ENCODE measurements at places on chromosomes 4 and X. TPM values are rescaled to one million over a fixed set of nuclear protein-coding genes. Genes with fewer than 3 reads are reported as not detected.

DNA sequence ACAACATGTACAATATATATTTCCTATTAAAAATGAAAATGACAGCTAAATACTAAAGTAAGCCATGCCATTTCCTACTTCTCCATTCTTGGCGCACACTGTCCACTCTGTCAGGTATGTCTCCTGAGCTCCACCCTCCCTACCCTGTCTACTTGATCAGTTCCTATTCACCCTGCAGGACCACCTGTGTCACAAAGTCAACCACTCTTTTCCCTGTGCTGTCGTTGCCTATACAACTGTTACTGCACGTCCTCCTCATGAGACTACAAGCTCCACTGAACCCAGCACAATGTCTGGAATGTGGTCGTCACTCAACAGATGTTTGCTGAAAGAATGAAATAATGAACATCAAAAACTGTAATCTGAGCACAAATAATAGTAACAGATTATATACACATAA is 54.9 kb downstream of the SLC9A7 start:
- no peaks in the 10 kb centered on the region for H3K4me1 ChIP-seq
- H3K36me3 ChIP-seq: no peaks in the 10 kb centered on the region
- no peak for DNase-seq
- H3K27ac ChIP-seq: no peak overlapping the region

DNA sequence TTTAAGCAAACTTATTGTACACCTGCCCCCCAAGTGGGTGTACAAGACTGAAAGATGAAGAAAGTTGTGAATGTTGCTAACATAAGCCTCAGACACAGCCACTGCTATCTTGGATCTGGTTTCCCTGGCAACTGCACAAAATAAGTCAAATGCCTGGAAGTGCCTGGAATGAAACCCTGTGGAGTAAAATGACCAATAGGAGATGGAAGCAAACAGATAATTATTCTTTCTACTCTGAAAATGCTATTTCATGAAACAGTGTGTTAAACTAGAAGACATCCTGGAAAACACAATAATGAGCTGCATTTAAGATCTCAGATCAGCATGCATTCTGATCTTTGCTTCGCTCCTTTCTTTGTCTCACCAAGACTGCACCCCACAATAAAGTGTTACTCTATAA is 1016.0 kb downstream of the ARAP2 start:
- H3K4me3 ChIP-seq: no peak overlapping the region
- H3K36me3 ChIP-seq: no peaks in the 10 kb centered on the region
- no peaks in the 10 kb centered on the region for H3K27me3 ChIP-seq
- no peak overlapping the region for H3K27ac ChIP-seq
- no peaks in the 10 kb centered on the region for H3K4me1 ChIP-seq

DNA sequence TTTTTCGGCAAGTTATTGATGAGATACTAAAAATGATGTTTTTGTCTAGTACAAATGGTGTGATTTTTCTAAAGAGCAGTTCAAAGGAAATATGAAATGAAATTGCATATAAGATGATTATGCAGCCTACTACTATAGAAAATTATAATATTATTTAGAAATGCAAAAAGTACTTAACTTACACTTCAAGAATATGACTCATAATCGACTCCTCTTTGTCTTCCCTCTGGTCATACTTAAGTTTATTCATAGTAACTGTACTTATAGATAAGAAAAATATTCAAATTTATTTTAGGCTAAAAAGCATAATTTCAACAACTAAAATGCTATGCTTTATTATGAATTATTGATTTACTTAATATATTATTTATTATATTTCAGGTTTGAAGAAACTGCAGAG is 33.2 kb downstream of the CEP44 start:
- peaks cover 7% of the 10 kb centered on the region for H3K36me3 ChIP-seq
- H3K27me3 ChIP-seq: no peaks in the 10 kb centered on the region
- no peak for DNase-seq

- no peak for DNase-seq
- H3K27ac ChIP-seq: no peak overlapping the region
- H3K27me3 ChIP-seq: no peaks in the 10 kb centered on the region
- H3K36me3 ChIP-seq: no peaks in the 10 kb centered on the region
- H3K4me3 ChIP-seq: no peak overlapping the region
Observed at GRCh38 chr4:151561551-151562256, 152.7 kb downstream of the FHIP1A start.

DNA sequence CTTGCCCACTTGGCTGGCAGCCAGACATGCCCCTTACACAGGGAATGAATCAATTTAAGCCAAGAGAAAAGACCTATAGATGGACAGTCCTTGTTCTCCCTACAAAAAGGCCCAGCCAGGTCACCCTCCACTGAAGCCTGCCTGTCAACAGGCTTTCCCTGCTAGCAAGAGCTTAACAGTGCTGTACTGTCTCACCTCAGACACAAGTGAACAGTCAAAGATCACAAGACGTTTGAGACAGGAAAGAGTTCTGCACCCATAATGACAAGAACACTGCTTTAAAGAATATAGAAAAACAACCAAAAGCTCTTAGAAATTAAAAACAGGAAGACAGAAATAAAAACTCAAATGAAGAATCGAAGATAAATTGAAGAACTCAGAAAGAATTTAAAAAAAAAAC is 4.6 kb downstream of the RNF175 start:
- no peak for DNase-seq
- no peak overlapping the region for H3K27ac ChIP-seq
- H3K4me3 ChIP-seq: no peak overlapping the region
- no peaks in the 10 kb centered on the region for H3K27me3 ChIP-seq

DNA sequence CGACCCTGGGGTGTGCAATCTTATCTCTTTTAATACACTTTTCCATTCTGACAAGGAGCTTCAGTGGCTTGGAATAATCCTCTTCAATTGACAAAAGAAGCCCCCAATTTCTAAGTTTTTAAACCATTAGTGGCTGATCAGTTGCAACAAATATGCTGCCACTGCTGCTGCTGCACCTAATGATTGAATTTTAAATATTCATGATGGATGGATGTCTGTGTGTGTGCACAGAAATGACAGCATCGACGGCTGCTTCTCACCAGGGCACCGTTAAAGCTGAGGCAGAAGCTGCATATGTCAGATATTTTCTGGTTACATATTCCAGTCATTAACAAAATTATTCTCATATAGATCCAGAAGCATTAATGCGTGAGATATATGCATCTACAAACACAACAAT is 182.4 kb downstream of the MGST2 start:
- H3K4me3 ChIP-seq: no peak overlapping the region
- H3K4me1 ChIP-seq: no peaks in the 10 kb centered on the region
- no peak overlapping the region for H3K27ac ChIP-seq
- no peak for DNase-seq
- H3K27me3 ChIP-seq: no peaks in the 10 kb centered on the region

- DNase-seq: no peak
- no peaks in the 10 kb centered on the region for H3K36me3 ChIP-seq
- H3K27me3 ChIP-seq: no peaks in the 10 kb centered on the region
Observed at GRCh38 chr4:2402048-2402842, 16.2 kb downstream of the ZFYVE28 start.

DNA sequence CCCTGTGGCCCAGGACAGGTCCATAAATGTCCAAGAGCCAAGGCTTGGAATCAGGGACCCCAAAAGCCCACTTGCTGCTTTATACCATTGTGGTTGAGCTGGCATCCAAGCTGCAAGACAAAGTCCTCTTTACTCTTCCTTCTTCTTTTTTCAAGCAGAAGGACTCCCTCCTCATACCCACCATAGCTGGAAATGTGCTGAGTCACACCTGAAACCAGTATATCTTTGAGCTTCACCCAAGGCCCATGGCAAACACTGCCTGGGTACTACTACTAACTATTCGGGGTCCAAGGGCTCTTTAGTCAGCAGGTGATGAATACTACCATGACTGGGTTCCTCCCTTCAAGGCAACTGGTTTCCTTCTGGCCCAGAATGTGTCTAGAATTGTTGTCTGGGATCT is 37.3 kb upstream of the NMU start:
- H3K4me1 ChIP-seq: no peaks in the 10 kb centered on the region
- H3K4me3 ChIP-seq: no peak overlapping the region
- DNase-seq: no peak

DNA sequence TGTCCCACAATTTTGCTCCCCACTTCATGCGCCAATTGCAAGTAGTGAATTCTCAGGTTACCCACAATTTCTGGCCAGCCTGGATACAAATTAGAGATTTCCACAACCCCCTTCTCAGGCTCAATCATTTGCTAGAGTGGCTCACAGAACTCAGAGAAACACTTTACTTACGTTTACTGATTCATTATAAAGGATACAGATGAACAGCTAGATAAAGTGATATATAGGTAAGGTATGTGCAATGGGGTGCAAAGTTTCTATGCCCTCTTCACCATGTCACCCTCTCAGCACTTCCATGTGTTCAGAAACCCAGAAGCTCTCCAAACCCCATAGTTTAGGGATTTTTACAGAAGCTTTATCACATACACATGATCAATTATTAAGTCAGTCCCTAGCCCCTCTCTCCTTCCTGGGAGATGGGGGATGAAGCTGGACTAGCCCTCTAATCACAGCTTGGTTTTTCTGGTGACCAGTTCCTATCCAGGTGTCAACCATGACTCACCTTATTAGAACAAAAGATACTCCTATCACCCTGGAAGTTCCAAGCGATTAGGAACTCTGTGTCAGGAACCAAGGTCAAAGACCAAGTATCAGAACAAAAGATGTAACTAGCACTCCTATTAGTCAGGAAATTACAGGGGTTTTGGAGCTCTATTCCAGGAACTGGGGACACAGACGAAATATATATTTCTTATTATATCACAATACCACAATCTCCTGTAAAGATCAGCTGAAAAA is 33.5 kb upstream of the PRRG1 start:
- no peak overlapping the region for H3K27ac ChIP-seq
- H3K4me1 ChIP-seq: no peaks in the 10 kb centered on the region
- no peak overlapping the region for H3K4me3 ChIP-seq
- DNase-seq: no peak

DNA sequence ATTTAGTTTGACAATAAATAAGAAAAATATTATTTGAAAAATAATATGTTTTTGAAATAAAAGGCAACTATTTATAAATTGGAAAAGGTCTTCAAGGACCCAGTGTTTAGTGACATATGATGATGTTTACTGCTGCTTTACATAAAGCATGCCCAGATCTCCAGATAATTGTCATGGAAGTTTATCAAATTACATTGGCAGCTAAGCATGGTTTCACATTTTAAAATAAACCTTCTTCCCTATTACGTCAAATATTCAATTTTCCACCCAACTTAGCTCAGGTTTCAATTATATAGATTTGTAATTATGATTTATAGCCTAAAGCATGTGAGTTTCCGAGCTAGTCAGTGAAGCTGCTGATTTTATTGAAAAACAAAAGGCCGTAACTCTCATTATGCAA is 417.2 kb downstream of the CFAP47 start:
- H3K27ac ChIP-seq: no peak overlapping the region
- H3K36me3 ChIP-seq: no peaks in the 10 kb centered on the region
- no peaks in the 10 kb centered on the region for H3K4me1 ChIP-seq
- no peak overlapping the region for H3K4me3 ChIP-seq

DNA sequence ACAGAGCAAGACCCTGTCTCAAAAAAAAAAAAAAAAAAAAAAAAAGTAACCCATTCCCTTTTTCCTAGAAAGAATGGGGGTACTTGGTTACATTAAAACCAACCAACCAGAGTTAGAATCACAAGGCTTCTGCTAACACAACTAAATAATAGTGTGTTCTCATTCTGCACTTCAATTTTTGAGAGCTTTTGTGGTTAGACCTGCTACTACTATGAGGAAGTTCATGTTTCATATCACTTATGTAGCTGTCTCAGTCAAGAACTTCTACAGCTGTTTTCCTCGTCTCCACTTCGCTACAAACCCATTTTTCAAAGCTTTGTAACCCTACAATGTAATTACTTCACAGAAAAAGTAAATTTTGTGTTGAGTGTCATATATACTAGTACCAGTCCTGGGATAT is 58.3 kb downstream of the PDHA2 start:
- no peaks in the 10 kb centered on the region for H3K36me3 ChIP-seq
- no peak overlapping the region for H3K27ac ChIP-seq
- H3K4me1 ChIP-seq: no peaks in the 10 kb centered on the region
- H3K4me3 ChIP-seq: no peak overlapping the region
- DNase-seq: no peak
- no peaks in the 10 kb centered on the region for H3K27me3 ChIP-seq

DNA sequence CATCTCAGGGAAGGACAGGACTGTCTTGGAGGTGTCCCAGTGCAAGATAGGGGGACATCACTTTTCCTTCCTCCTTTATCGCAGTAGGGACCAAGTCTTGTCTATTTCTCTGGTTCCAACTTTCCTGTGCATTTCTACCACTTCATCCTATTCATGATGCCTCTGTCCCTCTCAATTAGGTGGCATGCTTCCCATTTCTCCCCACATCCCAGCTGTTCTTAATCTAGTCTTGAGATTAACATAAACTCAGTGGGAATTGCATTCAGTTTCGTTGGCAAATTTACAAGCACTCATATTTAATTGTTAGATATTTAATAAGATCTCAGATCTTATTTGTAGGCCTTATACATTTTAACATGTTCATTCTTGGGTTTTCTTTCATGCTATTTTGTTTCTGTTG is 15.7 kb upstream of the ODAM start:
- no peaks in the 10 kb centered on the region for H3K36me3 ChIP-seq
- H3K27ac ChIP-seq: no peak overlapping the region
- no peaks in the 10 kb centered on the region for H3K4me1 ChIP-seq
- no peak overlapping the region for H3K4me3 ChIP-seq
- no peaks in the 10 kb centered on the region for H3K27me3 ChIP-seq

- no peak for DNase-seq
- peaks cover 28% of the 10 kb centered on the region for H3K4me1 ChIP-seq
- H3K36me3 ChIP-seq: no peaks in the 10 kb centered on the region
Observed at GRCh38 chr4:931194-931959, 739 bp downstream of the GAK start.

- H3K4me1 ChIP-seq: no peaks in the 10 kb centered on the region
- no peak overlapping the region for H3K4me3 ChIP-seq
- no peak for DNase-seq
- H3K27me3 ChIP-seq: no peaks in the 10 kb centered on the region
- no peak overlapping the region for H3K27ac ChIP-seq
Observed at GRCh38 chrX:94676285-94676684, 1002.3 kb downstream of the FAM133A start.

DNA sequence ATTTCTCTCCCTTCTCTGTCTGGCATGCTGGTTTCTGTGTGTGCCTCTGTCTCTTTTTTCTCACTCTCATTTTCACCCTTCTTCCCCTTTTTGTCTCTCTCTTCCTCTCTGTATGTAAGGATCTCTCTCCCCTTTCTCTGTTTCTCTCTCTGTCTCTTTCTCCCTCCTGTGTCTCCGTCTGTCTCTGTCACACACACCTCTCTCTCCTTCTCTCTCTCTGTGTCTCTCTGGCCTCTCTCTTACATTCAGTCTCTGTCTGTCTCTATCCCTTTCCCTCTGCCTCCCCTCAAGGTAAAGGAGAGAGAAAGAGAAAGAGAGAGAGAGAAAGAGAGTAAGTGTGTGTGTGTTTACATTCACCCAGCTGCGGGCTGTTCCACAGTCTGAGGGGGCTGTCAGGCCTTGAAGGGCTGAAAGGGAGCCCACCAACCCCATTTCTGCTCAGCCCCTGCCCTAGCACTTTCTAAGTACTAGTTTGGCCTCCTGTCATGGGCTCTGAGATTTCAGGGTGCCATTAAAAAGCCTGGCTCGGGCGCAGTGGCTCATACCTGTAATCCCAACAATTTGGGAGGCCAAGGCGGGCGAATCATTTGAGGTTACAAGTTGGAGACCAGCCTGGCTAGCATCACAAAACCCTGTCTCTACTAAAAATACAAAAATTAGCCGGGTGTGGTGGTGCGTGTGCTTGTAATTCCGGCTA is 9.6 kb upstream of the TSPYL2 start:
- no peaks in the 10 kb centered on the region for H3K36me3 ChIP-seq
- no peak for DNase-seq
- no peaks in the 10 kb centered on the region for H3K27me3 ChIP-seq
- H3K4me3 ChIP-seq: peak overlapping the region; percentile 67
- peak overlapping the region; percentile 84 for H3K27ac ChIP-seq

SSX5 gene
- total RNA-seq: not detected

PDGFRA gene
- total RNA-seq: 268 TPM

IL2 gene
- total RNA-seq: not detected

PITX2 gene
- not detected for total RNA-seq

TMSB15B gene
- 9.9 TPM for total RNA-seq
